HS-5 (cell line): ENCODE measurements at places on chromosomes 1 and 21.

DNA sequence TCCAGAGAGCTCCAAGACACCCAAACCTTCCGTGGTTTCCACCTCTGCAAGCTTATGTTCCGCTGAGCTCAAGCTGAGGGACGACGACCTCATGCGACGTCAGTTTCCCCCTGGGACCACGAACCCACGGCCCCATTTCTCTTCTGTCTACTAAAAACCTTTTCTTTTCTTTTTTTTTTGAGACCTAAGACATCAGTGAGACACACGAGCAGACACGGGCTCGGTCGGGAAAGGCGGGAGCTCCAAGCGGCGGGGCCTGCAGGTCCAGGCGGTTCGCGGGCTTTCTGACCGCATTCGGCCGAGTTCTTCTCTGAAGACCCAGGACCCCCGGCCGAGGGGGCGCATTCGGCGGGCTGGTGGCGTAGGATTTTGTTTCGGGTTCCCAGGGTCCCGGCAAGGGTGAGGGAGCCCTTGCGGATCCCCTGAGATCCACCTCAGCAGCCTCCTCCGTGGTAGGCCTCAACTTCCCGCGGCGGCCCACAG, 402 bp downstream of the C21orf58 start:
- no peak for DNase-seq

DNA sequence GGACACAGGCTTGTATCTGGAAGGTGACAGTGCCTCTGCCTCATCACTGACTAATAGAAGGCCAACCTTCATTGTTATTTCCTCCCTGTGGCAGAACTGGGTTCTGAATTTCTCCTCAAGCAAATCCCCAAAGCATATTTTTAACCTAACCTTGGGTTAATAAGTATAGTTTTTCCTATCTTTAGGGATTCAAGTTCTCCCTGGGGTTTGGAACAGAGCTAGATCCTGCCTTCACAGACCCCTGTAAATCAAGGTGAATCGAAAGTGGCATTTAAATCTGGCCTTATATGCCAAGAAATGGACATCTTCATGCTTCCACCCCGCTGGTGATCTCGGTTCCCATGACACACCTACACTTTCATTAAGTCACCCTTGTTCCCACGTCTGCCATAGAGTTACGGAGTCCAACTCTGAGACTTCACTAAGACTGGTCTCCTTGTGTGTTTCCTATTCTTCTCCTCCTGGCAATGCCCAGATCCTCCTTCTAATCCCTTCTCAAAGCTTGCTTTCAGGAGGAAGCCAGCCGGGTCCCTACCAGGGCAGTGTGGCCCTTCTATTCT, 4.3 kb upstream of the CHI3L2 start:
- no peak for DNase-seq

GRCh38 chr1:94999456-95000131, 72.7 kb upstream of the CNN3 start:
- no peak for DNase-seq

- DNase-seq, result no peak
Observed at GRCh38 chr1:66207484-66207883, 326.5 kb upstream of the SGIP1 start.
